Hepatocyte (in vitro differentiated cells): ENCODE measurements at places on chromosomes 5 and 9.

DNA sequence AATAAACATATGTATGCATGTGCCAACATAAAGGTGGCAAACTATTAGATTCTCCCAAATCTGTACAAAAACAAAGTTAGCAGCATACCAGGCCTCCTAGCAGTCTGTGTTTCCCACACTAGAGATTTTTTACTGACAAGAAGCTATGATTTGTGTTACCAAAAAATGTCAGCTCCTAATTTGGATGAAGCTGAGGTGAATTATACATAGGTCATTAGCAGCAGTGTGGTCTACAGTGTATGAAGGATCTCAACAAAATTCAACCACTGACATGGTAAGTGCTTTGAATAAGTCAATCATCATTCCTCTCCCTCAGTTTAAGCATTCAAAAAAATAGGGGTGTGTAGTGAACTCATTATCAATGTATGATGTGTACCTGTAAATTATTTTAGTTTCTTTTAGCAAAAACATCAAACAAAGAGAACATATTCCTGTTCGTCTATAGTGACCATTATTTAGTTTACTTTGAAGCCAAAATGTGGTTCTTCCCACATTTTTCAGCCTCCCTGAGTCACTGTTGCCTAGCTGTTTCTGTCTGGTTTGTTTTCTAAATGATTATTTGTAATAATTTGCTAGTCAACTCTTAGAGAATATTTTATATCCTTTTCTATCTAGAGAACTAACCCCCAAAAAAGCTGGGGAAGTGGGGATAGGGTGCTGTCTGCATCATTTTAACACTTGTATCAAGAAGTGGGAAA, 52.1 kb upstream of the RGMB start:
- no peak for DNase-seq

- no peak for DNase-seq
Measured at GRCh38 chr5:95281226-95281625, 3.7 kb downstream of the MCTP1 start.

GRCh38 chr5:52767766-52768480, 19.8 kb upstream of the ITGA1 start:
- DNase-seq, result no peak

GRCh38 chr9:75200892-75201470, 112.7 kb downstream of the OSTF1 start:
- peak; percentile 64 for DNase-seq

- peak; percentile 82 for DNase-seq
Measured at GRCh38 chr9:108761655-108762347, 94.0 kb downstream of the ACTL7B start.

DNA sequence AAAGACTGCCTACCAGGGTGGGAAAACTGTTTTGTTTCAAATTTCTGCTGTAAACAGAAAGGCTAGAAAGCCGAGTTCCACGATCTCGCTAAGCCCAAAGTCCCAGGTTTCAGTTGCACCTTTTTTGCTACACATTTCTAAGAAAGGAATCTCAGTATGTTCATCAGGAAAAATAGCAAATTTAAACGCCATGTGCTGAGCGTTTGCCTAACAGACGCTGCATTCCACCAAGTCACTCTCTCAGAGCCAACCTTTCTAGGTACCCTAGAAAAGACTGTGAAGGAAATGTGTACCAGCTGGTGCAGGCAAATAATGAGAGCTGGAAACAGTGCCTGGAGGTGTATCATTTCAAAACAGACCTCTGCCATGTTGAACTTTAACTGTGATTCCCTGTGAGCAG, 71.8 kb downstream of the FRMD3 start:
- no peak for DNase-seq

- no peak for DNase-seq
Measured at GRCh38 chr9:79896390-79896980, 324.7 kb downstream of the TLE4 start.

DNA sequence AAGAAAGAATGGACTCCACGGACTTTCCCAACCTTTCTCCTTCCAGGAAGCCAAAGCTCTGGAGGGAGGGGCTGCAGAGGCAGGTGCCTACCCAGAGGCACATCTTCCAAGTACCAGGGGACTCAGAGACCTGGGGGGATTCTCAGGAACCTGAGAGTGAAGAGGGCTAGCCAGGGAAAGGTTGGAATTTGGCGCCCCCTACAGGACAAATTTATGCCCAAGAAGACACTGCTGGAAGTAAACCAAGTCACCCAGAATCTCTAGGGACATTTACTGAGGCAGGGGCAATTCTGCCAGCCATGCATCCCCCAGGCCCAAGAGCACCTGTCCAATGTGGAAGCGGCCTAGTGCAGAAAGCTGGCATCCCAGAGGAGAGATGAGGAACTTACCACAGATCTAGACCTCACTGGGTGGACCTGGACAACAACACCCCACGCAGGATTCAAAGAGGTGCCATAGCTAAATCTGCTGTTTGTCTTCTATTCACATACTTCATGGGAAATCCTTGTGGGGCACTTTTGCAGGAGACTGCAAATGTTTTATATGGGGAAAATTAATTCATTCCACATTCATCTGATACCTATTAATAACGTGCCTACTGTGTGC, 25.9 kb upstream of the IDNK start:
- peak; percentile 47 for DNase-seq

GRCh38 chr9:98885575-98886295, 58.0 kb upstream of the COL15A1 start:
- no peak for DNase-seq

GRCh38 chr5:115686738-115687074, 60.9 kb upstream of the TMED7 start:
- no peak for DNase-seq

DNA sequence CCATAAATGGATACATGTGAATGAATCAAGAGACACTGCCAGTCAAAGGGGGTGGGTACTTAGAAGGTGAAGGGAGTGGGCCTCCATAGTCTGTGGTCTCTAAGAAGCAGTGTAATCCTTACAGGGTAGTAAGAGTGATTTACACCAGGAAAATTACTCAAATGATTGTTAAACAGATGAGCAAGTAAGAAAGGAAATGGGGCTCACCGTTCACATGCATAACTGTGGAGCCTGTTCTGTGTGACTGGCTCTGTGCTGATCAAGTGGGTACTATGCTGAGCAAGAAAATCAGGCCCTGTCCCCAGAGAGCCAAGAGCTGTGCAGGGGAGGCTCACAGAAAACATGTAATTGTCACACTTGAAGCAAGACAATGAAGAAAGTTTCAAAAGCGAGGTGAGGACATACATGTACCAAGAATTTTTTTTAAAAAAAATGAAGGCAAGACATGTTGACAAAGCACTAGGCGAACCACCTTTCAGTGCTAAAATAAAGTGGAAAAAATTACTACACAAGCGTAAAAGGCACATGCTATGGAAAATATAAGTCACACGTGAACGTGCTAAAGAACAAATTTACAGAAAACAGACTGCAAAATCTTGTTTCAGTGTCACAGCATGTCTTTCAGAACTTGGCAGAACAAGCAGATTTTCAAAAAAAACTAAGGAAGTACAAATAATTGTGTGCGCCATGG, 2.5 kb downstream of the BTNL8 start:
- no peak for DNase-seq

GRCh38 chr5:79619854-79620253, 7.6 kb downstream of the TENT2 start:
- no peak for DNase-seq

GRCh38 chr9:3708751-3709150, 182.9 kb upstream of the RFX3 start:
- DNase-seq, result no peak

- DNase-seq, result no peak
Measured at GRCh38 chr9:28539434-28540070, 966.3 kb upstream of the C9orf72 start.

DNA sequence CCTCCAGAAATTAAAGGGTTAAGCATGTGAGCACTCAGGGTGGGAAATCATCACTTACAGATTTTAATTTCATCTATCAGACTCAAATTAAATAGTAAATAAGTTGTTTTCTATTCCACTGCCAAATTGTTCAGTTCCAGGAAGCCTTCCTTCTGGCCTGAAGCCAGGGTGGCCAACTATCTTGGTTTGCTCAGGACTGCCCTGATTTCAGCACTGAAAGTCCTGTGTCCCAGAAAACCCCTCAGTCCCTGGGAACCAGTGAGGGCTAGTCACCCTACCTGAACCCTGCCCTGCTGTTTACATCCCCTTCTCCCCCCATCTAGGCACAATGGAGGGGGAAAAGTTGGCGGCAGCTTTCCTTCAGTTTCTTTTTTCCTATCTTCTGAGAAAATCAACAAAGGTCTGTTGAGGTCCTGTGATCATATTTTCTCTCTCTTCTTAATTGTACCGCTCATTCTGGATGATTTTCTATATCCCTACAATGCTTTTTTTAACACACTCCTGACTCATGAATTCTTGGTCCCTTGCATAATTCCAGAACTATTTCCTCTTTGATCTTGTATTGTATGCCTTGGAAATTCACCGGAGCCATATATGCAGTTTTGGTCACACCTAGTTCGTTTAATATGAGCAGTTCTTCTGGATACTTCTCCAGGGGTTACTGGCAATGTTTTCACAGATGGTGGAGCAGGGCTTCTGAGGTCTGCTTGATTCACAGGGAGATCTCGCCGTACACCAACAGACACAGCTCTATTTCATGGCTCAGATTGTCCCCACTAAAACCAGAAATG, 103.8 kb downstream of the MAP1B start:
- DNase-seq, result peak; percentile 17

DNA sequence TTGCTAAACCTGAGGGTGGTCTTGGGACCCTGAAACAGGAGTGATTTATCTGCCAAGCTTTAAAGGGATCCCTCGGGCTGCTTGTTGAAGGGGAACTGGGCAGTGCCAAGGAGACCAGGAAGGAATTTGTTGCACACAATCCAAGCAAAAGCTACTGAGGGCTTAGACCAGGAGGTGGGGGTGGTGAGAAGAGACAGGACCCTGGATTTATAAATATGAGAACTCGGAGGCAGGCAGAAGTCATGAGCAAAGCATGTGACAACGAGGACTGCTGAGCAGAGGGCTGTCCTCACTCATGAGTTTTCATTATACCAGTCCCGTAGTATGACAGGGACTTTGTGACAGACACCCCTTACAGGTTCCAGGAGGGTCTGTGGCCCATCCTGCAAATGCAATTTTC, 237.3 kb downstream of the DRD1 start:
- no peak for DNase-seq

DNA sequence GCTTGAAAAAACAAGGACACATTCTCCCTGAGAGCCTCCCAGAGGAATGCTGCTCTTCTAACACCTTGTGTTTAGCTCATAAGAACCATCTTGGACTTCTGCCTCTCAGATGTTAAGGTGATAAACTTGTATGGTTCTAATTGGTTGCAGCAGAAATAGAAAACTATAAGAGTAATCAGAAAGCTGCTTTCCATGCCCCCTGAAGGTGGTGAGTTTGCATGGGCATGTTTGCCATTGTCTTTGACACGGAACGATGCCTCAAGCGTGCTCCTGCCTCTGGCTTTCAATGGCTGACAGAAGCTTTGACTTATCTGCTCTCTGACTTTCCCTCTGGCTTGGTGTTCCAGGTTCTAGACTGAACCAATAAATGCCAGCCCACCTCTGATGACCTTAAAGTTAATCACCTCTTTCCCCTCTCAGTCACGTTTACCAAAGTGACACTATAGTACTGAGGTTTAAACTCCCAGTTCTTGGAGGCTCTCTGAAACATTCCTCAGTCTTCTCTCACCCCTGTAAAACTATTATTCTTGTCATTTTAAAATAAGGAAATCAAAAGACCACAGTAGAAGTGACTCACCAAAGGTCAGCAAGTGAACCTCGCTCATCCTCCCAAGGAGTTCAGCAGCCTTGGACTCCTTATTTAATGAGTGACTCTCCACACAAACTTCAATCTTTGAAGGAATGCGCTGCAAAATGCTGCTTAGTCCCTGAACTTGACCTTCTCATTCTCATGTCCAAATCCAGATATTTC, 103.6 kb downstream of the PIK3R1 start:
- DNase-seq, result no peak

GRCh38 chr5:54676481-54677340, 159.2 kb downstream of the SNX18 start:
- no peak for DNase-seq

- DNase-seq, result peak; percentile 73
Measured at GRCh38 chr9:19720377-19720776, 68.5 kb downstream of the SLC24A2 start.

GRCh38 chr5:66553916-66554575, 42.1 kb upstream of the MAST4 start:
- DNase-seq, result no peak

- no peak for DNase-seq
Measured at GRCh38 chr5:147156012-147156411, 78.8 kb upstream of the STK32A start.

DNA sequence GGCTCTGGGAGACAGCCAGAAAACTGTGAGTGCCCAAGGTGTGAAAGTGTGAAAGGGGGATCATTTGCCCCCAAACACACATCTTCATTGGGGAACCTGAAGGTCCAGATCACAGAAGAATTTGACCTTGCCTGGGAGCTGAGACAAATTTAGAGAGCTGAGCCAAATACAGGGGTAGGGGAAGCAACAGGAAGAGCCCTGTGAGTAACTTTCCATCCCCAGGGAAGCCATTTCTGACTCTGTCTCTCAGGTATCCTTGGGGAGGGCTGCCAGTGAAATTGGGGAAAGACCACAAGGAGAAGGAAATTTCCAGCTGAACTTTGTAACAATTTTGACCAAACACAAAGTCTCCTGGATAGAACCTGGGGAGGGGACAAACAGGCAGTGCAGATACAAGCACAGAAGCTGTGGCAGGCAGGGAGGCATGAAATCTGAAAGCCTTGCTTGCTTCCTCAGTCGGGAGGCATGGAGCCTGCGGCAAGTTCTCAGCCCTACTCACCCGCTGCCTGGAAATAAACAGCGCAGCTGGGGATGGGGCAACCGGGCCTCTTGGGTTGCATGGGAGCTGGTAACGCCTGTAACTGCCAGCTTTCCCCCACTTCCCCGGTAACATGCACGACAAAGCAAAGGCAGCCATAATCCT, 31.5 kb upstream of the ZCCHC9 start:
- DNase-seq, result no peak
